ENCODE measurements at places on chromosomes 7 and 10.

DNA sequence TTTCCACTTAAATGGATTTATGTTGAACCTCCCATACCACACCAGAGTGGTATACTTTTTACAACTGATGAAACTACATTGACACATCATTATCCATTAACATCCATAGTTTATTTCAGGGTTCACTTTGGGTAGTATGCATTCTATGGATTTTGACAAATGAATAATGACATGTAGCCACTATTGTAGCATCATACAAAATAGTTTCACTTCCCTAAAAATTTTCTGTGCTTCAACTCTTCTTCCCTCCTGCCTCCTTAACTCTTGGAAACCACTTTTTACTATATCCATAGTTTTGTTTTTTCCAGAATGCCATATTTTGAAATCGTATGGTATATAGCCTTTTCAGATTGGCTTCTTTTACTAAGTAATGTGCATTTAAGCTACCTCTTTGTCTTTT is 199.5 kb upstream of the TMEM196 start:
- no peak for DNase-seq

GRCh38 chr7:87511510-87511909 is 36.0 kb upstream of the ABCB4 start:
- DNase-seq: no peak

DNA sequence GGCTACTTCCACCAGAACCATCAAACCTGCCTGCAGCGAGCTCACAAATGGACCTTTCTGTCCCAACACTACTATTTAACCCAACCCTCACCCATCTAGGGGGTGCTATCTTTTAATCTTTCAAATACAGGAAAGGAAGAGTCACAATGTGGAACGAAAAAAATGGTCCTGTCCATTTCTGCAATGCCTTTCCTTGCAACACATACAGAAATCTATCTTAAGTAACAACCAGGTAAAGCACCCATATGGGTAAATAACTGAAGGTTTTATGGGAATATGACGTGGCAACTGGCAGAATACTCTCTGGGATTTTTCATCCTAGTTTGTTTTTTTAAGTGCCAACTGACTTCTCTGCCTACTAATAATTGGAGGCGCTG is 24.6 kb downstream of the TNS3 start:
- no peak for DNase-seq

DNA sequence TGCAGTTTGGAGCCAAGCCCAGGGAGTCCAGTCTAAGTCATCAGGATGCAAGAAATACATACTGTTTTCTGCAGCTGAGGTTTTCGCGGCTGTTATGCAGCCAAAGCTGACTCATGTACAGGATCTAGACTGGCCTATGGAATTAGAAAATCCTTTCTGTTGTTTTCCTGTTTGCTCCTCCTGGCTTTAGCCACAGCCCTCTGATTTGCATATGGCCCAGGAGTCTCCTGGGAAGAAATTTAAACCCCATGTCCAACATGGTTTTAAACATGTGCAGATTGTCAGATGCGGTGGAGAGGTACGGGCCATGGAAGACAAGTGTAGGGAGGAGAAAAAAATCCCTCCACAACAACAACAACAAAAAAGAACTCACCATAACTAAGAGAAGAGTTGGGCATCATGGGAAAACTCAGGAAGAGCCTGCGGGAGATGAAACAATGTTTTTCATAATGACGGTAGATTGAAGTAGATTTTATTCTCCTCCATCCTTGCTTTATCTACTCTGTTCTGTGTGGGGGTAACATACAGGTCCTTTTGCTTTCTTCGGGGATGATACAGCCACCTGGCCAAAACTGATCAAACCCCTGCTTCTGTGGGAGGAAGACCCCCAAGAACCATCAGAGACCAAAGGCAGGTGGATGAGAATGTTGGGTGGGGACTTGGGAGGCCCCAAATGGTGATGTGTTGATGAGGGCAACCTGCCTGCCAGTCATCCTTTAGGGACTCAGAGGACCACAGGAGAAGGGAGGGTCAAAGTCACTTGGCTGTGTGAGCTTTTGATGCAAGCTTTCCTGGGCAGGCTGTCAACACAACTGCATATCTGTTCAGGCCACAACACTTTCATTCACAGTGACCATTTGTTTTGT is 29.8 kb upstream of the GNA12 start:
- no peak for DNase-seq

GRCh38 chr10:13110908-13111307 is 10.9 kb downstream of the OPTN start:
- no peak for DNase-seq

Measured in lower lobe of right lung (tissue), 2 donors.